ENCODE measurements at places on chromosomes 1 and 21.

GRCh38 chr1:173347282-173347818, 129.8 kb upstream of the PRDX6 start:
- DNase-seq: no peak

- DNase-seq: no peak
These were observed 2.1 kb upstream of the ITLN1 start for GRCh38 chr1:160887071-160887470.

GRCh38 chr1:199867601-199868000, 159.9 kb upstream of the NR5A2 start:
- no peak for DNase-seq

- no peak for DNase-seq
These were observed 328.9 kb upstream of the USP25 start for GRCh38 chr21:15400905-15401304.

DNA sequence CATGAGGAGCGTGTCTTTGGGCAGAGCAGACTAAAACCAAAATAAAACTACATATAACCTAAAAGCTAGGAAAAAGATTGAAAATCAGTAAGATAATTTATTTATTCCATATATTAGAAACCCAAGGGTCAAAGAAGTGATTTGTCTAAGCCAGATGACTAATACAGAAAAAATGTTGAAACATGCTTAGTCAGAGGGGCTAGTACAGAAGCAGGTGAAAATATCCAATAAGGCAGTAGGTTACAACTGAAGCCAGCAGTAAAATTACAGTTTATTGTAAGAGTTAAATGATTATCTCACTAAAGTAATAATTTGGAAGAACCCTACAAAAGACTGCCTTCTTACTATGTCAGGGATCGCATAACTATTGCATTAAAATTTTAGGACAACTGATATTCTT, 1190.9 kb upstream of the PRMT6 start:
- DNase-seq: no peak

GRCh38 chr1:77415579-77415978, 133.8 kb downstream of the AK5 start:
- DNase-seq: no peak

Measured in cortex of kidney (tissue), 1 donor.